GM23338 (cell line): ENCODE measurements at places on chromosomes 7 and 10.

DNA sequence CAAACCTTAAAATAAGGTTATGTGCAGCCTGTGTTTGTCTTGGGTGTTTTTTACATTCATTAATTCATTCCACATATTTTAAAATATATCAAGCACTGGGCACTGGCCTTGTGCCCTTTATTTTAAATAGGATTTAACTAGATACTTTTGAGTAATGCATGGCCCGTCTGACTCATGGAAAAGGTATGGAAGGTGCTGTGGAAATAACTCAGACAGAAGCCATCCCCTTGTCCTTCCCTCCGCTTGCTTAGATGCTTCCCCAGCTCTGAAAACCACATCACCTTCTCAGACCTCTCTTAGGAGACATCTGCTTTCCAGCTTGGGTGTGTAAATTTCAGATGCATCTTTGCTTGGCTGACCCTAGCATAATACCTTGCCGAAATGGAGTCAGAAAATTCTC lies 30.5 kb downstream of the SLC18A2 start:
- no peaks in the 10 kb centered on the region for H3K27me3 ChIP-seq
- no peaks in the 10 kb centered on the region for H3K36me3 ChIP-seq
- H3K4me1 ChIP-seq, result no peaks in the 10 kb centered on the region
- no peak overlapping the region for H3K27ac ChIP-seq

DNA sequence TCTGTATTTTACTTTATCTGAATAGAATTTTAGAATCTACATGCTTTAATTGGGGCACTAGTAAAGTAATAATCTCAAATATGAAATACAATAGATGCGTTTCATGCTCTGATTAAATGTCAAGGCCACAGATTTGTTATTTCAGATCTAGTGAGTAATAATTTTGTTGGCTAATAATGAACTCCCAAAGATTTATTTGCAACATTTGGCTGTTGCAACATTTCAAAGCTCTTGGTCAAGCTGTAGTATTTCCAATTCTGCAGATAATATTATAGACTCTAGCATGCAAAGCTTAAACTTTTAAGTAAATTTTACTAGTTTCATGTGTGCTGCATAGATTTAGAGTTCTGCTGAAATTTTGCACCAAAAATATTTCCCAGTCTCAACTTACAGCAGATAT lies 16.7 kb downstream of the LRRN3 start:
- H3K36me3 ChIP-seq, result no peaks in the 10 kb centered on the region
- H3K4me1 ChIP-seq, result peaks cover 26% of the 10 kb centered on the region
- DNase-seq, result no peak
- no peak overlapping the region for H3K4me3 ChIP-seq

DNA sequence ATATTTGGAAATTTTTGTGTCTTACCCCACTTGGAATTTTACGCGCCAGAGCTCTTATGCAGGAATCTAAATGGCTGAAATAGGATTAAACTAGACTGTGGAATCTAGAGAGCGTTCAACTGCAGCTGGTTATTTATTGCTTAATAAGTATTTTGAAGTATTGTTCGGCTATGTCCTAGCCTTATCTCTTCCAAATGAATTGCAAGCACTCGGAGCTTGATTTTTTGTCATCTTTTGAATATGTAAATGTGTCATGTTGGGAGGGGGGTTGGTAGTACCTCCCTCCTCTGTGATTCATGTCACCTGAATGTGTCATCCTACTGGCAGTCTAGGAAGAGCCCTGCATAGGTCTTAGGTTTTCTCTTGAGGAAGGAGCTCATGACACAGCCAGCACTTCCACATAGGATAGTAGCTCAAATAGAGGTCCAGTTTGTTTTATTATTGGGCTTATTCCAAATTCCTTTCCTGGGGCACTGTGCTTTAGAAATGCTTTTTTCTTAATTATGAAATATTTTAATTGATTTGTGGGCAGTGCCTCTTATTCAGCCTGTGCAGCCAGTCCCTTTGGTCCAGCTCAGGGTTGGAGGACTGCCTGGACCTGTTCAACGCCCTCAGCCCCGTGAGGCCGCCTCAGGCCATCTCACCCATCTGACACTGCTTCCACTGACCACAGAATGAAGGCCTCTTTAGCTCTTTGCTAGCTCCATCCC lies 22.5 kb upstream of the TRIL start:
- H3K27me3 ChIP-seq, result no peaks in the 10 kb centered on the region

DNA sequence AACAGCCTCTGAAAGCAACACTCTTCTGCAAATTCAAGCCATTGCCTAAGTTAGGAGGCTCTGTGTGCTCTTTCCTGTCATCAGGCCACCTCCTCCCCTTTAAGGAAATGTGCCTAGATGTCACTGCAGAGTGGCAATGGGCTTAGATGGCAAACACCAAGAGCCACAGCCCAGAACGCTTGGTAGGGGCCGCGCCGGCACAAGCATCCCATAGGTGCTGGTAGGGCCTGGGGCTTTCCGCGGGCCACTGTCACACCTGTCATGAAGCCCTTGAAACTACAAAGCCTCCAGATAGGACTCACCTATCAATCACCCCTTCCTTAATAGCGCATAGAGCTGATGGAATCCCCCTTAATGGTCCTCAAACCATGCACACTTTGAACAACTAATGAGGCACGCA lies 299.9 kb downstream of the GRID1 start:
- H3K4me1 ChIP-seq, result no peaks in the 10 kb centered on the region
- H3K27me3 ChIP-seq, result no peaks in the 10 kb centered on the region
- H3K36me3 ChIP-seq, result no peaks in the 10 kb centered on the region
- no peak overlapping the region for H3K4me3 ChIP-seq
- no peak overlapping the region for H3K27ac ChIP-seq
- DNase-seq, result no peak

- H3K4me1 ChIP-seq, result no peaks in the 10 kb centered on the region
- no peak for DNase-seq
- H3K36me3 ChIP-seq, result no peaks in the 10 kb centered on the region
- no peak overlapping the region for H3K27ac ChIP-seq
- H3K27me3 ChIP-seq, result no peaks in the 10 kb centered on the region
Observed at GRCh38 chr10:106547047-106547635, 617.4 kb downstream of the SORCS1 start.

GRCh38 chr7:6015917-6016652 lies 7.0 kb downstream of the AIMP2 start:
- no peak for DNase-seq
- H3K27ac ChIP-seq, result no peak overlapping the region
- no peaks in the 10 kb centered on the region for H3K27me3 ChIP-seq
- peaks cover 3% of the 10 kb centered on the region; the same call in 1 of the 2 replicates for H3K4me1 ChIP-seq

GRCh38 chr7:44331682-44332081 lies 6.3 kb upstream of the CAMK2B start:
- H3K36me3 ChIP-seq, result no peaks in the 10 kb centered on the region
- H3K27me3 ChIP-seq, result peaks cover 13% of the 10 kb centered on the region
- no peaks in the 10 kb centered on the region for H3K4me1 ChIP-seq
- H3K27ac ChIP-seq, result no peak overlapping the region
- no peak for DNase-seq

- H3K27ac ChIP-seq, result no peak overlapping the region
- DNase-seq, result no peak
- no peak overlapping the region for H3K4me3 ChIP-seq
- no peaks in the 10 kb centered on the region; the same call in 1 of the 2 replicates for H3K4me1 ChIP-seq
Observed at GRCh38 chr10:24452030-24452429, 243.1 kb downstream of the KIAA1217 start.

GRCh38 chr10:110759523-110759922 lies 112.2 kb upstream of the PDCD4 start:
- H3K4me3 ChIP-seq, result no peak overlapping the region
- DNase-seq, result no peak
- peaks cover 4% of the 10 kb centered on the region; the same call in 1 of the 2 replicates for H3K4me1 ChIP-seq
- no peak overlapping the region for H3K27ac ChIP-seq

GRCh38 chr10:77079592-77080300 lies 557.9 kb downstream of the KCNMA1 start:
- no peaks in the 10 kb centered on the region for H3K27me3 ChIP-seq
- no peak overlapping the region for H3K4me3 ChIP-seq
- peaks cover 31% of the 10 kb centered on the region for H3K4me1 ChIP-seq
- no peak overlapping the region for H3K27ac ChIP-seq

DNA sequence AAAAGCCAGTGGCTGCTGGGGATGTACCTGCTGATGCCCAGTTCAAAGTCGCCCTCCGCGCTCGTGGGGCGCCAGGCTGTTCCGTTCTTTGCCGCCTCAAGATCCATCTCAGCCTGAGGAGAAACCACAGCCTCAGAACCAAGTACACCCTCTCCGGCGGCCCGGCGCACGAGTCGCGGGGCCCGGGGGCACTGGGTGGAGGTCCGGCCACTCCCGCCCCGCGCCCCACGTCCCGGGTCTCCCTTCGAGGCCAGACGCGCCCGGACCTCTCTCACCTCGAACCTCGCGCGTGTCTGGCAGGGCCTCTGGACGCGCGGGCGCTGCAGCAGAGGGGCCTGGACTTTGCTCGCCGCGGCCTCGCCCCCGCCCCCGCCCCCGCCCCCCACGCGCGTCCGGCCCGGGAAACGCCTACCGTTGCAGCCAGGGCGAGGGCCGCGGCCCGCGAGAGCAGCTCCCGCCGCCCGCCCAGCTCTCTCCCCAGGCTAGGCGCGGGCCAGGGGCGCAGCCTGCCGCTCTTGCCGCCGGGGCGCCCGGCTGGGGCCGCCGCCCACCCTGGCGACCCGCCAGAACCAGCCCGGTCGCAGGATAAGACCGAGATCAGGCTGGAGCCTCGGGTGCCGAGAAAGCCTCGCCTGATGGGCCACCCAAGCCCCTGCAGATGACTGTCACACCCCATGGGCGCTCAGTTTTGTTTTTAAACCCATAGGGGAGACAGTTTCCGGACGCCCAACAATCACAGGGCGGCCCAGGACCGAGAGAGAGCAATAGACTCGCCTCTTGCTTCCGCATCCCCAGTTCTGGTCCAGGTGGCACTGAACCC lies at the start of gene ABCB4:
ABCB4 (minus strand) TSS at position 322 of the 820 bp plus-strand sequence; CDS start at position 107, 215 bp downstream.
- peak; percentile 39 for DNase-seq
- peaks cover 41% of the 10 kb centered on the region for H3K27me3 ChIP-seq
- H3K4me1 ChIP-seq, result peaks cover 14% of the 10 kb centered on the region
- H3K36me3 ChIP-seq, result no peaks in the 10 kb centered on the region

GRCh38 chr10:93074147-93074596 lies 479 bp downstream of the CYP26A1 start:
- DNase-seq, result peak; percentile 71
- H3K4me1 ChIP-seq, result peaks cover 49% of the 10 kb centered on the region
- no peak overlapping the region for H3K27ac ChIP-seq

DNA sequence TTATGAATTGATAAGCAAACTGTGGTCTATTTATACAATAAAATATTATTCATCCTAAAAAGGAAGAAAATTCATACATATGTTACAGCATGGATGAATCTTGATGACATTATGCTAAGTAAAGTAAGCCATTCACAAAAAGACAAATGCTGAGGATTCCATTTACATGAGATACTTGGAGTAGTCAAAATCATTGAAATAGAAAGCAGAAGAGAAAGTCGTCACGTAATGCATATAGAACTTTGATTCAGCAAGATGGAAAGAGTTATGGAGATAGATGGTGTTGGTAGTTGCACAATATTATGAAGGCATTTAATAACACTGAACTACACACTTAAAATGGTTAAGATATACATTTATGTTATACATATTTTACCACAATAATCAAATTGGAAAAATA lies 309.7 kb upstream of the KLF6 start:
- H3K27me3 ChIP-seq, result no peaks in the 10 kb centered on the region
- H3K36me3 ChIP-seq, result no peaks in the 10 kb centered on the region
- no peak for DNase-seq
- no peaks in the 10 kb centered on the region for H3K4me1 ChIP-seq
- no peak overlapping the region for H3K4me3 ChIP-seq

GRCh38 chr10:35559416-35559815 lies 45.7 kb upstream of the GJD4 start:
- H3K4me1 ChIP-seq, result no peaks in the 10 kb centered on the region
- H3K27ac ChIP-seq, result no peak overlapping the region
- H3K36me3 ChIP-seq, result no peaks in the 10 kb centered on the region
- DNase-seq, result no peak

GRCh38 chr10:126262233-126262838 lies 125.9 kb downstream of the ADAM12 start:
- H3K27me3 ChIP-seq, result no peaks in the 10 kb centered on the region
- H3K36me3 ChIP-seq, result no peaks in the 10 kb centered on the region
- no peak overlapping the region for H3K27ac ChIP-seq
- peaks cover 13% of the 10 kb centered on the region for H3K4me1 ChIP-seq
- DNase-seq, result peak; percentile 21

GRCh38 chr7:33035776-33036175 lies 26.8 kb downstream of the NT5C3A start:
- no peaks in the 10 kb centered on the region for H3K36me3 ChIP-seq
- no peak overlapping the region for H3K4me3 ChIP-seq
- no peak for DNase-seq
- no peaks in the 10 kb centered on the region for H3K4me1 ChIP-seq
- no peaks in the 10 kb centered on the region for H3K27me3 ChIP-seq

DNA sequence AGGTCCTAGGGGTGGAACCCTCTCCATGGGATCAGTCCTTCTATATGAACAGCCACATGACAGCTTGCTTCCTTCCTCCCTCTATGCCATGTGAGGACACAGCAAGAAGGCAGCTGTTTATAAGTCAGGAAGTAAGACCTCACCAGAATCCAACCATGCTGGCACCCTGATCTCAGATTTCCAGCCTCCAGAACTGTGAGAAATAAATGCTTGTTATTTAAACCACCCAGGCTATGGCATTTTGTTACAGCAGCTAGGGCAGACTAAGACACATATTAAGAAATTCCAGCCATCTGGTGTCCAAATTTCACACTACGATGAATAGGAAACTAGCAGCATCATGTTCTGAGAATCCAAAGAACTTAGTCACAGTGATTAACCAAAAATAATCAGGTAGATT lies 140.1 kb downstream of the ZFAND4 start:
- H3K27me3 ChIP-seq, result no peaks in the 10 kb centered on the region
- H3K4me1 ChIP-seq, result no peaks in the 10 kb centered on the region
- H3K36me3 ChIP-seq, result no peaks in the 10 kb centered on the region
- no peak overlapping the region for H3K4me3 ChIP-seq
- H3K27ac ChIP-seq, result no peak overlapping the region

DNA sequence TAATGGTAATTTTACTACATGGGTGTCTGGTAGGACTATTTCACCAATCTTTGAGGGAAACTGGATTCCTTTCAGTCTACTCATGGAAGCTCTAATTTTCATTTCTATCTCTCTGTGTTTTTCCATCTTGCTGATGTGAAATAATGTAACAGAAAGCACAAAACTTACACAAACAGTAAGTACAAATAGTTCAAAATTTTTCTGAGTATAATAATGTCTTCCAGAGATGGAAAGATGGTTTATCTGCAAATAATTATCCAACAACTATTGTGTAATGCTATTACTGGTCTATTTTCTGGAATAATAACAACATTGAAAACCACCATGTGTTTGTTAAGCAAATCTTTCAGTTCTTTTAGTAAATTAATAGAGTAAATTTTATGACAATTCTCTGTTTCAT lies 565.8 kb upstream of the MGMT start:
- peaks cover 18% of the 10 kb centered on the region for H3K4me1 ChIP-seq
- no peak for DNase-seq
- H3K36me3 ChIP-seq, result no peaks in the 10 kb centered on the region
- no peak overlapping the region for H3K4me3 ChIP-seq
- no peaks in the 10 kb centered on the region for H3K27me3 ChIP-seq

DNA sequence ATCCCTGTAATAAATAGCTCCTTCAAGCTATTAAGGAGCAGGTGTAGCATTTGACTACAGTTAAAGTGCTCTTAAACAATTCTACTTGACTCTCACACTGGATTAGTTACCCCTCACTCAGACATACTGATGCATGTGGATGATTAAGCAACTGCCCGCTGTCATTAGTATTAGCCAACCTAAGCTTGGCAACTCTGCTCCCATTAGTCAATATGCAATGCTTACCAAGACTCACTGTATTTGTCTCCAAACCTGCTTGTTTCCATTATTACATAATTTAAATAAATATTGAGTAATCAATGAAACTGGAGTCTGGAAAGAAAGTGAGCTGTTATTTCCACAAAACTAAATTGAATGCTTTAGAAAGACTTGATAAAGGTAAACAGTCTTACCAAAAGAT lies 144.0 kb upstream of the ASAH2 start:
- H3K4me3 ChIP-seq, result no peak overlapping the region
- DNase-seq, result no peak
- H3K4me1 ChIP-seq, result peaks cover 13% of the 10 kb centered on the region
- H3K27me3 ChIP-seq, result no peaks in the 10 kb centered on the region
- H3K36me3 ChIP-seq, result no peaks in the 10 kb centered on the region
- no peak overlapping the region for H3K27ac ChIP-seq
